ENCODE measurements at places on chromosomes 4 and X.
A peak's percentile ranks its signal among the peaks of the same experiment; 100 is the strongest.

DNA sequence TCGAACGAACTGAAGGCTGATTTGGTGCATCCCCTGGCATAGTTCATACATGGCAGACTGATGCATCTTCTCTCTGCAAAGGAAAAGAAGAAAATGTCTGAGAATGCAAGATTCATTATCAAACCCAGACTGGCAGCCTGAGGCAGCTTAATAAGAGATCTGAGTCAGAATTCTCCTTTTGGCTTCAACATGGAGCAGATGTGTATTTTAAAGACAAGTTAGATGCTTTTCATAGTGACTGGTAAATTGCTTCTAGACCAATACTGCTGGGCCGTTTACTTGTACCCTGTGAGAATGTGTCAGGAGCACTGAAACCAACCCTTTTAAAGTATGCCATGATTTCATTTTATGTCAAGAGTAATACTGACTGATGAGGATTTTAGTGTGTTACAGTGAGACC is 322.0 kb downstream of the NR3C2 start:
- no peak for DNase-seq

DNA sequence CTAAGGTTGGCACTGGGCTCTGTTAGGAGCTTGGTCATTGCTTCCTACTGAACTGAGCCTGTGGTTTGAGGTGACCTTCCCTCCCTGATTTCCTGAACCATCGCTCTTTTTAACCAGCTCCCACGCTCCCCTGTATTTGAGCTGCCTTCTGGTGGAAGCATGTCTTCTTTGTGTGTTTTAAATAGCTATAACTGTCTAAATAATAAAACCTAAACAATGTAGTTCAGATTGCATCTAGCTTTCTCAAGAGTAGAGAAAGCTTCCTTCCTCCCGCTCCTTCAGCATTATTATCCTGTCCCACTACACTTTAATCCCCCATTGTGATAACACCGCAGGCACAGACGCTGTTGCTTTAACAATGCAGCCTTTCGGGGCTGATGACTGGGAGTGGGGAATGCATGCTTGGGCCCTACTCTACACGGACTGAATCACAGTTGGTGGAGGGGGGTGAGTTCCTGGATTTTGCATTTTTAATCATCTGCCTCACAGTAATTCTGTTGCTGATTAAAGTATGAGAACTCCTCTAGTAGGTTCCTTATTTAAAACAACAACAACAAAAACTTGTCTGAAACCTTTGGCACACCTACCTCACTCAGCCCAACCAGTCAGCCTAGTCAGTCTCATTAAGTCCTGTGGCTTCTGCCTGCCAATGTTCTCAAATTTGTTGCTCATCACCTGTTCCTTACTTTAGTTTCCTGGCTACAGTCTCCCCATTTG is 6.6 kb downstream of the SMS start:
- DNase-seq, result no peak

- DNase-seq, result no peak
Observed at GRCh38 chrX:1027133-1027532, 185.3 kb downstream of the CRLF2 start.

GRCh38 chrX:10404436-10404835 is 215.9 kb downstream of the MID1 start:
- no peak for DNase-seq

GRCh38 chrX:136450050-136450830 is 37.5 kb upstream of the BRS3 start:
- peak; percentile 41 for DNase-seq

GRCh38 chr4:117908306-117909207 is 125.7 kb upstream of the NDST3 start:
- DNase-seq, result no peak

DNA sequence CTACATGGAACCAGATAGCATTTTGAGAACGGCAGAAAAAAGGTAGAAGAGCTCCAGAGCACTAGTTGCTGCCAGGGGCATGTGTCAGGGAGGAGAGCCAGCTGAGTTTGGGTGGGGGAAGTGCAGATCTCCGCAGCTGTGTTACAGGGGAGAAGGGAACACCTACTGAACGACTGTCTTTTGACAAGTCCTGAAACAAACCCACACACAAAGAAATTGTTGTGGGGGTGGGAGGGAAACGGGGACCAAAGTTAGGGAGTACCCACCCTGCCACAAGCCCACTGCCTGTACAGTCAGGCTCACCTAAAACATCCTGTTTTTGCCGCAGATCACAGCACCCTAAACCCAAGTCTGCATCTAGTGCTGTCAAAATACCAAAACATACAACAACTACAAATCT is 55.5 kb downstream of the LEF1 start:
- no peak for DNase-seq

GRCh38 chr4:42638321-42638720 is 18.6 kb downstream of the ATP8A1 start:
- DNase-seq, result no peak

DNA sequence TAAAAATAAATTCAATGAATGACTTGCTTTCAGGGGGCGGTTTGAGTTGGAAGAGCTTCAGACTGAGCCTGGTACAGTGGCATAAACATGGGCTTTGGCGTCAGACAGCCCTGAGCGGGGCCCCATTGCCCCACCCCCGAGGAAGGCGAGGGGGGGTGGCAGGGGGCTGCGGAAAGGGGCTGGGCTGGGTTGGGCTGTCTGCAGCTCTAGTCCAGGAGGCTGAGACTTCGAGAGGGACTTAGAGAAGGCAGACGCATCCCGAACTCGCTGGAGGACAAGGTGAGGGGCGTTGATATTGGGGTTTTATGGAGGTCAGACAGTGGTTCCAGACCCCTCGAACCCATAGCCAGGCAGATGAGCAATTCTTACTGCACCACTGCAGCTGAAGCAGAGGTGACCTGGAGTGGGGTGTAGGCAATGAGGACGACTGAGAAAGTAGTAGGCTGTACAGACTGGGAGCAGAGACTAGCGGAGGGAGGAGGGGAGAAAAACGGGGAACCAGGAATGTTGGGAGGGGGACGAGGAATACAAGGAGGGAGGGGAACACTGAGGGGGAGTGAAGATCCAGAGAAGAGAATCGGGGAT is at the start of gene MAGED2:
MAGED2 (plus strand) TSS at position 222 of the 585 bp plus-strand sequence. CDS start 1,587 bp downstream, outside the sequence.
- DNase-seq, result peak; percentile 7

- DNase-seq, result no peak
Observed at GRCh38 chr4:59630235-59630634, 1569.9 kb upstream of the ADGRL3 start.

DNA sequence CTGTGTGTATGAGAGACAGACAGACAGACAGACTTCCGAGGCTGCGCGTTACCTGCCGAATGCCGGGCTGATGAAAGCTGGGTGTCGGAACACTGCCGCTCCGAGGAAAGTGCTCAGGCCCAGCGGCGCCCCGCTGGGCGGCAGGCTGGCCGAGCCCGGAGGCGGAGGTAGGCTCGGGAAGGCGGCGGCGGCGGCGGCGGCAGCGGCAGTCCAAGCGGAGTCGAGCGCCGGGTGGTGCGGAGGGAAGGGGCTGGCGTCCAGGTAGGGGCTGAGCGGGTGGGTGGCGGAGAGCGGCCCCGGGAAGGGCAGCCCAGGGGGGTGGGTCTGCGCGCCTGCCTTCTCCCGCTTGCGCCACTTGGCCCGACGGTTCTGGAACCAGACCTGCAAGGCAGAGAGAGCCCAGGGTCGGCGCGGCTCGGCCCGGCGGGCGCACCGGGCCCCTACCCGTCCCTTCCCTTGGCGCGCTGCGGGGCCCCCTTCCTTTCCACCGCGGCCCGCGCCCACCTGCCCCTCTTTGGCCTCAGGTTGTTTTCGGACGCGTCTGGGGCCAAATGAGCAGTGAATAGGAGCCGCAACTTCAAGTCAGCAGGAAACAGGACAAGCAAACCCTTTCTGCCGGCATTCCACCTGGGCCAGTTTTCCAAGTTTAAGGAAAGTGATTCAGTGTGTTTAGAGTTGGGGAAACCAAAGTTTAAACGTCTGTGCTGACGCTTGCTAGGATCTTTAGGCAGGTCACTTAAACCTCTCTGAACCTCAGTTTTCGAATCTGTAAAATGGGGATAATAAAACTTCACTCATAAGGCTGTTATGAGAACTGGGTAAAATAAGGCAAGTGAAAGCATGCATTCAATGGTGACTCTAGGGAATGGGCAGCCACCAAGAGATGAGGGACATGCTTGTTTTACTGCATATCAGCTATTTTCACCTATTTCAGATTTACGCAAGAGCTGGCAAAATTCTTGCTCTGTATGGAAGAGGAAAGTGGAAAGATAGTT is 8.4 kb downstream of the ARX start:
- no peak for DNase-seq

DNA sequence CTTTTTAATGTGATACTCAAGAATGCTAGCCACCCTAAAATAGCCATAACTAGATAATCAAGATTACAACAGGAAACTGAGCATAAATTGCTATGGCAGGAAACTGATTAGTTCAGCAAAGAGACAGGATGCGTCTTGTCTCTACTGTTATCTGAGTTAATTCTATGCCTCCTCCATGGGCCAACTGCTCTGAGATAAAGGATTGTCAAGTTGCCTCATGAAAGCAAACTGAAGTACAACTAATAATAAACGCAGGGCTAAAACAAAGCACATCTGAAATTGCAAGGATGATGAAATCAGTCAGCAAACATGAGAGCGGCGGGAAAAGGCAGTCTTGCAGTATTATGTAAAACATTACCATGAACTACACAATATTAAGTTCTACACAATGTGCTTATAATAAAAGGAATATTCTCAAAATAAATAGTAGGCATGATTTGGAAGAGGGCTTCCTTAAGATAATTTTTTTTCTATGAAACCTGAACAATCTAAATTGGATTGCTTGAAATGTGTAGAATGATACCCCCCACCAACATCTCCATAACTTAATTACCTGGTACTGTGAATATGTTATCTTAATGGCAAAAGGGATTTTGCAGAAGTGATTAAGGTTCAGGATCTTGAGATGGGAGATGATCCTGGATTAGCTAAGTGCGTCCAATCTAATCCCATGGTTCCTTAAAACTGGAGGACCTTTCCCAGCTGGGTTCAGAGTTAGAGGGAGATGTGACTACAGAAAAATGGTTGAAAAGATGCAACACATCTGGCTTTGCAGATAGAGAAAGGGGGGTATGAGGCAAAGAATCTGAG is 65.9 kb downstream of the ANTXR2 start:
- DNase-seq, result no peak

- DNase-seq, result no peak
Observed at GRCh38 chr4:7424553-7425111, 10.1 kb downstream of the PSAPL1 start.

DNA sequence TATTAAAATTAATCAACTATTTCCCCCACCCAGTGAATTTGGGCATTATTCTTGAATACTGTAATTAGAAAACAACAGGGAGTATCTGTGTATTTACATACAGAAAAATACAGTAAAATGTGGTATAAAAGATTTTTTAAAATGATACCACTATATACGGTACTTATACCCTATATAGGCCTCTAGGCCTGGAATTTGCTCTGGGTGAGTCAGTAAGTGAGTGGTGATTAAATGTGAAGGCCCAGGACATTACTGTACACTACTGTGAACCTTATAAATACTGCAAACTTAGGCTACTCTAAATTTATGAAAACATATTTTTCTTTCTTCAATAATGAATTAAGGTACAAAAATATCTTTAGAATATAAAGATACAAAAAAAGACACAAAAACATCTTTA is 6.3 kb upstream of the CSN3 start:
- DNase-seq, result no peak

- no peak for DNase-seq
Observed at GRCh38 chrX:150768580-150769190, 75.5 kb downstream of the MTMR1 start.

GRCh38 chr4:117481742-117482141 is 396.4 kb upstream of the TRAM1L1 start:
- no peak for DNase-seq

DNA sequence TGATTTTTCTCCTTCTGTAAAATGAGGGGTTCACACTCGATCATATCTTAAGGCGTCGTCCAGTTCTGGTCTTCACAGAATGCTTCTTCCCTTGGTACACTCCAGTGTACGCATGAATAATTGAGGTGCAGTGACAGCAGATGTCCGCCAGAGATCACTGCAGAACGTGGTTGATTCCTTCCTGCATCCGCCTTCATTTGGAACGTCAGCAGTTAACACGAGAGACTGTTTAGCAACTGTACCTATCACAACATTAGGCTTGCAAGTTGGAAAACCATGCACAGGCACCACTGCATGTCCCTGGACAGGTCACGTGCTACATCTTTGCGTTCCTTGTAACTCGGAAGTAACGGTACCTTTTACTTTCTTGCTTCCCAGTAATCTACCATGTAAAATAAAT is 66.0 kb upstream of the GEMIN8 start:
- peak; percentile 18 for DNase-seq

DNA sequence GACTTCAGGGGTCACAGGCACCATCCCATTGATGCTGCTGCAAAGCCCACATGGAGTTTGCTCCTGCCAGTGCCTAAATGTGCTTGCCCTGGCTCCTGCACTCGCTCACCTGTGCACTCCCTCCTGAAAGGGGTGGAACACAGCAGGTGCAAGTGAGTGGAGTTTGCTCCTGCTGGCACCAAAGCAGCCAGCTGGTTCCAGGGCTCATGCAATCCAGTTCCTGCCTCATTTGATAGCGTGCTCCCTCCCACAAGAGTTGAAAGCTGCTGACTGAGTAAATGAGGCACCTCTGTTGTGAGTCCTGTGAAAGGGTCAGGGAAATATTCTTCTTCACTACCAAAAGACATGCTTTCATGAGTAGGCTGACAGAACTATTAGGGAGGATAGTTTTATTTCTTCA is 30.5 kb downstream of the CXCL8 start:
- DNase-seq, result no peak

- no peak for DNase-seq
Observed at GRCh38 chrX:25810202-25810601, 327.9 kb upstream of the MAGEB18 start.

- no peak for DNase-seq
Observed at GRCh38 chrX:2183193-2183725, 317.5 kb downstream of the DHRSX start.

GRCh38 chrX:368811-369562 is 17.7 kb downstream of the PPP2R3B start:
- DNase-seq, result no peak

GRCh38 chr4:52976523-52977230 is 114.6 kb downstream of the RASL11B start:
- DNase-seq, result no peak

DNA sequence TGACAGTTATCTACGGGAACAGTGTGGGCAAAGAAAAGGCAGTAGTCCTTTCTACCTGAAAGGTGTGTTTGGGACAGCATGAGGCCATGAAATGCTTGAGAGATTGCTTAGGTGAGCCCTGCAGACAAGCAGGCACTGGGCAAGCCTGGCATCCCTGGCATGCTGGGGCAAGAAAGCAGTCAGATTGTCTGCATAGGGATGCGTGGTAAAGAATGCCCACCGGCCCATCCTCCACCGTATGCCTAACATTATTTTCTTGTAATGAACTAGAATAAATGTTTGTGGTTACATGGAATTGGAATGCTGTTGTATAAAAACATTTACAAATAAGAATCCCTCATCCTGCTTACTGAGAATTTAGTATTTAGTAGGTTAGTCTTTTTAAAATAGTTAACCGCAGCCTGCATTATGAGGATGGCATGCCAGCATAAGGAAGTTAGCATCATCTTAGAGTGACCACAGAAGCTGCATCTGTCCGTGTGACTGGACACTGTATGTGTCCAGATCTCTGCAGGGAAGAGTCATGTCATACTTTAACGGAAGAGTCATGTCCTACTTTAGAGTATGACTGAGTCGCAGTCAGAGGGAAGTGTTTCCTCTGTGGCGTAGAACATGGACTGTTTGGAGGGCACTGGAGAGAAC is 18.9 kb downstream of the ZBTB49 start:
- DNase-seq, result no peak
